ENCODE measurements at places on chromosomes 13 and 19. TPM values are rescaled to one million over a fixed set of nuclear protein-coding genes. Genes with fewer than 3 reads are reported as not detected.

GRCh38 chr13:42380420-42381164 lies 108.6 kb downstream of the AKAP11 start:
- no peak for DNase-seq

DNA sequence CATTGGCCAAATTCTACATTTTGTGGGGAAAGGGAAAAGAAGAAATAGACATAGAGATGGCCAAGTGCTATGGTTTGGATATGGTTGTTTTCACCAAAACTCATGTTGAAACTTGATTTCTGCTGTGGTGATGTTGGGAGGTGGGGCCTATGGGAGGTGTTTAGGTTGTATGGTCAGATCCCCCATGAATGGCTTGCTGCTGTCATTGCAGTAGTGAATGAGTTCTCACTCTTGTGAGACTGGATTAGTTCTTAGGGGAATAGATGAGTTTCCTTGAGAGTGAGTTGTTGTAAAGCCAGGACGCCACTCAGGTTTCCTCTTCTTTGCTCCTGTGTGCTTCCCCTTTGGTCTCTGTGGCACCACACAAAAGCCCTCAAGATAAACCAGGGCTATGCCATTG lies 242.6 kb upstream of the RFC3 start:
- DNase-seq = no peak

- DNase-seq = no peak
These were observed 119.9 kb downstream of the MAB21L1 start for GRCh38 chr13:35356572-35356971.

The ZNF726 gene
- 24.4 TPM for total RNA-seq

- DNase-seq = peak; percentile 60
These were observed 109.3 kb downstream of the ABCC4 start for GRCh38 chr13:95191821-95192563.

- no peak for DNase-seq
These were observed 10.7 kb downstream of the ZNF846 start for GRCh38 chr19:9757544-9758501.

The MEX3D gene
- total RNA-seq = 7.0 TPM
